ENCODE measurements at places on chromosomes 11 and 22.

- no peak for DNase-seq
These were observed 2.1 kb downstream of the TSPAN32 start for GRCh38 chr11:2303627-2304505.

GRCh38 chr22:38240734-38241252, 32.0 kb downstream of the TMEM184B start:
- DNase-seq, result no peak

GRCh38 chr11:45104006-45104789, 42.2 kb upstream of the PRDM11 start:
- DNase-seq, result no peak

DNA sequence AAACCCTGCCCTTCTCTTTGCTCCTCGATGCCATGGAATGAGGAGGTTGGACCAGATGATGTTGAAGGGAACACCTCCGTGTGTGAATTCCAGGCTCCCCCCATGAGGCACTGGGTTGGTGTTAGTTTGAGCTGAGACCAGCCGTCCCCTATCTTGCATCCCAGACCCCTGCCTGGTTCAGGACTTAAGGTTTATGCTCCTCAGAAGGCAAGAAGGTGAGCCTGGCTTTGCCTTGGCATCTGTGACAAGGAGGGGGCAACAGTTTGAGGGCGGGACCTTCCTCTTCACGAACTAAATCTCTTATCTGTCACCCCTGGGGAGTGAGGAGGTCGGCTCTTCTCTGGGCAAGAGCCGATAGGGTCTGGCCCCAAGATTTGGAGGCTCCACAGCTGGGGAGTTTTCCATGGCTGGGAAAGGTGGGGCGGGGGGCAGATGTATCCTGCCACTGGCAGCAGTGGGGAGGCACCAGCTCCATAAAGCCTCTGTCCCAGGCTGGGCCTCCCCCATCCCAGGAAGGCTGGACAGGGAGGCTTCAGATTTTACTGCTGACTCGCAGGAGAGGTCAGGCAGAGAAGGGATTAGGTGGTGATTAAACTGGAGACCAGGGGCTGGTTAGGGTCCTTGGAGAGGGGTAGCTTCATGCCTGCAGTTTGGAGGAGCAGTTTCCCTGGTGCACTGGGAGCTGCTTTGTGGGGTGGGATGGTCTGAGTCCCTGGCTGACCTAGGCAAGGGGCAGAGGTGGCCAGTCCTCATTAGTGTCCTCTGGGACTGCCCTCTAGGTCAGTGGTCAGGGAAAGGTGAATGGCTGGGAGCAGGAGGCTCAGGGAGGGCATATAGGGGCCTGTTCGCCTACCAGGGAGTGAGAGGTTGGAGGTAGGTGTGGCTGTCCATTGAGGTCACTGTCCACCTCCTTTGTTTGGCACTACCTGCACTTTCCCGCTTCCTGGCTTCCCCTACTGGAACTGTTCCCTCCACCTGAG, 1.1 kb downstream of the SEC14L2 start:
- DNase-seq, result no peak

Measured in stimulated activated CD8-positive, alpha-beta memory T cell treated with anti-CD3 and anti-CD28 coated beads, Interleukin-12 subunit alpha, Interleukin-12 subunit beta, amount 100 ng/mL, for 4 hours (primary cell).